M059J (cell line): ENCODE measurements at places on chromosomes 11 and 22.
A peak's percentile ranks its signal among the peaks of the same experiment; 100 is the strongest.

GRCh38 chr11:1073261-1073724 lies 1.4 kb upstream of the MUC2 start:
- peak; percentile 70 for DNase-seq

GRCh38 chr11:122028036-122028435 lies 88.0 kb downstream of the BLID start:
- no peak for DNase-seq

DNA sequence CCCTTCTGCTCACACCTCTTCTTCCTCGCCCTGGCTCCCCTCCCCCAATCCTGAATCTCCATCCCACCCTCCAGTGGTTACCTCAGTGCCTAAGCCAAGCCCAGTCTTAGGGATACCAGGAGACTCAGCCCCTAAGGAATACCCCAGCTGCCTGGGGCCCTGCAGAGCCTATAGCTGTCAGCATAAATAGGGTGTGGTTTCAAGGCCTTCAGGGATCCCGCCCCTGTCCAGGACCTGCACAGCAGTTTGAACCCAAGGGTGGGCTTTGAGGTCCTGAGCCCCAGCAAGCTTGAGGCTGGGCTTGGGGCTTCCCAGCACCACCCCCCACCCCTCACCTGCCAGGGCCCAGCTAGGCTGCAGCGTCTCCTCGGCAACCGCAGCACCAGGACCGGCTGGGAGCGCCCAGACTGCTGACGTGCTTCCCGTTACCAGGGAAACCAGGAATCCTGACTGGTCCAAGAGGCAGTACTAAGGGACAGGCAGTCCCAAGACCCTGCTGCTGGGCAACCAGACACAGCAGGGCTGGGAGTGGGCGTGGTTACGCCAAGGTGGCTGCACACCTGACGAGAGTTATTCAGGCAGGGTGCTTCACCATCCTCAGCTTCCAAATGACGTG lies 13.7 kb downstream of the APBB1 start:
- DNase-seq: no peak

DNA sequence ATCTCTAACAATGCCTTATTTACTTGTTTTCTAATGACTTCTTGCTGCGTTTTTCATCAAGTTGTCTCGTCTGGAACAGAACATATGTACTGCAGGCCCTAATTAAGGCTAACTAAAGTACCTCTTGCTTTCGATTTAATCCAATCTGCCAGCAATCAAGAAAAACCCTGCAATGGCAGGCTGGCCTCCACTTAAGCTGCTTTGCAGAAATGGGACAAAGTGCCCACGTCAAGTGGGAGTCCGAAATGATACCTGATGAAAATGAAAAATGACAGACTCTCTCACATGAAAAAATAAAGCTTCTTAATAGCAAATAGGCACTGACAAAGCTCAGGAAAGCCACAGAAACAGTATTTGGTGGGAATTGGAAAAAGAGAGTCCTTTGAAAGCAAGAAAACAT lies 1454.7 kb downstream of the FAM181B start:
- no peak for DNase-seq

GRCh38 chr11:89566972-89567371 lies 75.8 kb upstream of the NOX4 start:
- DNase-seq: no peak

- DNase-seq: no peak
These were observed 80.9 kb upstream of the CD44 start for GRCh38 chr11:35057926-35058668.

DNA sequence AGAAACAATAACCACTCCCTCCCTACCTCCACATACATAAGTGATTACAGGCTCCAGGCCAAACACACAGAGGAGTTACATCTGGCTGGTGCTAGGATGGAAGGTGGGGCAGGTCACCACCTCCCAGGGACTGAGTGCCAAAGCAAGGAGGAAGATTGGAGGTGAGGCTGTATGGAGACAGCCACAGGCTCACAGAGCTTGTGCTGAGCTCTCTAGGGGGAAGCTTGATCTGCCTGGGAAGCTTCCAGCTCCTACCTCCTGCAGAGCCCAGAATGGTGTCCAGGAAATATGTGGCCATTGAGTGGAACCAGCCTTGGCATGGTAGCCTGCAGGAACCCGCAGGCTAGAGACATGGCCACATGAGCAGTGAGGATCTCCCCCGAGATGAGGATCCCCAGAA lies 3.6 kb upstream of the MED15 start:
- peak; percentile 81 for DNase-seq

DNA sequence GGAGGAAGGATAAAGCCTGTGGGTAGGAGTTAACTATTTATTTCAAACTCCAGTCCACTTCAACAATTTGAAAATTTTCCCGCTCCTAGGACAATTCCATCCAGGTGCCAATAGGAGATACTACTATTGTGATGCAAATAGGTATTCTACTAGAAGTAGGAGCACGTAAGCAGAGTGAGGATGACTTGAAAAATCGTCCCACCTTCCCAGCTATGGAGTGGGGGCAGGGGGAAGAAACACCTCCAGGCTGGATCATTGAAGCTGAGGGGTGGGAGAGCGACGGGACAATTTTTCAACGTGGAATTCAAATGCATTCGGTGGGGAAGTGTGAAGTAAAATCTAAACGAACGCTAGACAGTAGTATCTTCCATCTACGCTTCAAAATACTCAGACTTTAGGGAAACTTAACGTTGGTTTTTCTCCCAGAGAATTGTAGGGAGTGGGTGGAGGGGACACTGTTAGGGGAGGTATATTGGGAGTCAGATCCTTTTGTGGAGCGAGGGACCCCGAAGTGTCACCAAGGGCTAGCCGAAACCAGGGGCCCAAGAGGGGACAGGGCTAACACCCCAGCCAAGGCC lies 523 bp upstream of the ARHGAP42 start:
- DNase-seq: no peak

- no peak for DNase-seq
These were observed 54.7 kb downstream of the NF2 start for GRCh38 chr22:29658176-29658575.

DNA sequence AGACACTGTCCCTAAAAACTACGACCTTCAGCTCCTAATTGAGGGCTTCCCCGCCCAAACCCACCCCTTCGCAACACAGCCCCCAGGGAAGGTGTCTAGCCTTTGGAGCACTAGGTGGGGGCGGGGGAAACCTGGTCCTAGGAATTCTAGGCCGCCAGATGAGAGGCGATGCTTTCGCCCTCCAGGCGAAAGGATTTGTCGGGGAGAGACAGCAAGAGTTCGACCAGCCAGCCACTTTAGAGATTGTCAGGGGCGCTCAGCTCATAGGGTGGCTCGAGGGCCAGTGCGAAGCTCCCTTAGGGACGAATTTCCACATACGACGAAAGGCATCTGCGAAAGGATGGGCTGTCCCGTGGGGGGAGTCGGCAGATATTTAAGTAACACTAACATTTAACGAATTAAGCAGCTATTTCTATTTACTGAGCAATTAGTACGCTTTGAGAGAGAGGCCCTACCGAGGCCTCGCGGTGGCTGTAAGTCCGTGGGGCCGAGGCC lies 5.3 kb downstream of the CD248 start:
- no peak for DNase-seq

DNA sequence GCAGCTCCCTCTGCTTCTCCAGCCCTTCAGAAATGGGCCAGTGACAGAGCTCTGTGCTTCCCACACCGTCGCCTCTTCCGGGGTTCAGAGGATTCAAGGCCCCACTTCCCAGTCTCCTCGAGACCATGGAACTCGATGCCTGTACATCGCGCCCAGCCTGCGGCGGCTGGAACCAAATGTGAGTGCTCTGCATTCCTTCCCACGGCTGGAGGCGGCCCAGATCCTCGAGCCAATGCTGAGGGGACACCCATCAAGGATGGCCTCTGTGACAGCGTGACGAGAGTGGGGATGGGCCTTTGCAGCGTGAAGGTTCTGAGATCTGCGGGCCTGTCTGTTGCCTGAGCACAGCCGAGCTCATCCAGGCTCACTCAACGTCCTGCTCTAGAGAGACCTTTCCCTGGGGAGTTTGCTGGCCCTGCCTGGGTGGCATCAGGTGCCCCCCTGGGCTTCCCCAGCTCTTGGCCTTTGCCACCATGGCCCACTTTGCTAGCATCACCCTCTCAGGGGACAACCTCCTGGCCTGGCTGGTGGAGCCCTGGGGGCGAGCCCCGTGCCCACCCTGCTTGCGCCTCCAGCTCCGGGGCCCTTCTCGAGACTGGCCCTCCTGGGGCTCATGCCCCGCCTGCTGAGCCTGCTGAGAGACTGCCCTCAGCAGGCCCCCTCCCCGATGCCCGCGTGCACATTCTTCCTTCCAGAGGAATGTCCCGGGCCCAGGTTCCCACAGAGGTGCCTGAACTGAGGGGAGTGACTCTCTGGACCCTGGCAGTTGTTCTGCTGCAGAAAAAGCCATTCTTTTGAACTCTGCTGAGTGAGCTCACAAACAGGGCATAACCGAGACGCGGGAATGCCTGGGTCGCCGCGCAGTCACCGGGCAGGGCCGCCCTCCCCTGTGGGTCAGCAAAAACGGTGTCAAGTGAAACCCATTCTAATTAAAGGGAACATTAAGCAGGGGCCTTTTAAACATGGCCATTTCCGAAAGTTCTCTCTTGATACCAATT lies 7.3 kb upstream of the MYEOV start:
- no peak for DNase-seq

- DNase-seq: no peak
These were observed 61.0 kb downstream of the SPATA19 start for GRCh38 chr11:133784359-133784758.

- DNase-seq: no peak
These were observed 5.8 kb downstream of the MTNR1B start for GRCh38 chr11:92975285-92975684.

DNA sequence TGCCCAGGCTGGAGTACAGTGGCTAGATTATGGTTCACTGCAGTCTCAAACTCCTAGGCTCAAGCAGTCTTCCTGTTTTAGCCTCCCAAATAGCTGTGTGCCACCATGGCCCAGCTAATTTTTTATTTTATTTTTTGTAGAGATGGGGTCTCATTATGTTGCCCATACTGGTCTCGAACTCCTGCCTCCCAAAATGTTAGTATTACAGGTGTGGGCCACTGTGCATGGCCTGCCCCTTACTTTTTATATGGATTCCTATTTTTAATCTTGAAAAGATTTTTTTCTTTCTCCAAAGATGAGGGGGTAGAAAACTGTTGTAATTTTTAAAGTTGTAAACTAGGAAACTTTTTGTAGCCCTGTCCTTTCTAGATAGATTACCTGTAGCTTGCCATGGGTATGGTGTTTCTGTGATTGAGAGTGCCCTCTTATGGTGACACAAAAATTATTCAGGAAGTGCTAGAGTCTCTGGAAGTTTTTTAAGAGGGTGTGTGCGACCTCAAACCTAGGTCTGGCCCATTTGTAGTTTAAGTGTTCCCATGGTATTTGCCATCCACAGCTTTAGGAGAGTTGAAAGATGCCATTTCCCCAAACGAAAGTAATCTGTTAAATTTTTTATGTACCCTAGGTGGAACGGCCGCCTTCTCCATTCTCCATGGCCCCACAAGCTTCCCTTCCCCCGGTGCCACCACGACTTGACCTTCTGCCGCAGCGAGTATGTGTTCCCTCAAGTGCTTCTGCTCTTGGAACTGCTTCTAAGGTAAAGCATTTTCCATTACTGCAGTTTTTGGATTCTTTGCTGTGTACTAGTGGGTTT lies 32.4 kb downstream of the MCAM start:
- DNase-seq: peak; percentile 61

- DNase-seq: no peak
These were observed 1350.5 kb downstream of the BRD1 start for GRCh38 chr22:48477031-48477721.

DNA sequence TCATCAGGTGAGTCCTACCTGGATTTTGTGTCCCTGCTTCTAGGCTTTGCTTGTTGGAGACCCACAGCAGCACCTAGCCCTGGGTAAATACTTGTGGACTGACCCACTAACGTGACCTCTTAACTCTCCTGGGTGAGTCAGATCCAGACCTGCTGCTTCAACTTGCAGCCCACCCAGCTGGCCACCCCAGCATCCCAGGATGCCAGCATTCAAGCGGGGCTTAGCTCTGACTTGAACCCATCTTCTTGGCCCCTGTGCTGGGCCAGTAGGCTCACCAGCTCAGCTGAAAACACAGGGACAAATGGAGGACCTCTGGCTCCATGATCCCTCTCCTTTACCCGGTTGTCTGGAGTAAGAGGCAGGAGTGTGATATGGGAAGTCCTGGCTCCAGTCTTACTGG lies 33.5 kb downstream of the PARVG start:
- DNase-seq: no peak

DNA sequence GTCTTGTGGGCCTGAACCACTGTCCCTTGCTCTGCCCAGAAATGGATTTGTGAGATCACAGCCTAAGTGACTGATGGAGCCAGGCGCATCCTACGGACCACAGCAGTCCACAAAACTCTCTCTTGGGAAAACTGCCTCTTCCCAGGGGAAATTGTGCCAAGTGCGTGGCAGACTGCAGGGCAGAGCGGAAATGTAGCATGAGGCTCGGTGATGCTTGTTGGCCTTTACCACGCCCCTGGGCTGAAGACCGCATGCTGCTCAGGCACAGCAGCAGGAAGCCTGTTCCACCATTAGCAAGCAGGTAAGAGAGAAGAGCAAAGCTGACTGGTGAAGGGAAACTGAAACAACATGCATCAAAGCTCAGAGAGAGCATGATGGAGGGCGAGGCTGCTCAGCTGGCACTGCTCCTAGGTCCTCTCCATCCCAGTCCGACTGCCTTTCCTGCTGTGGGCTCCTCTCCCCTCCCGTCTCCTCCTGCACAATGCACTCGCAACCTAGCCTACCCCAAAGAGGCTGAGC lies 26.5 kb upstream of the SCARF2 start:
- DNase-seq: no peak

DNA sequence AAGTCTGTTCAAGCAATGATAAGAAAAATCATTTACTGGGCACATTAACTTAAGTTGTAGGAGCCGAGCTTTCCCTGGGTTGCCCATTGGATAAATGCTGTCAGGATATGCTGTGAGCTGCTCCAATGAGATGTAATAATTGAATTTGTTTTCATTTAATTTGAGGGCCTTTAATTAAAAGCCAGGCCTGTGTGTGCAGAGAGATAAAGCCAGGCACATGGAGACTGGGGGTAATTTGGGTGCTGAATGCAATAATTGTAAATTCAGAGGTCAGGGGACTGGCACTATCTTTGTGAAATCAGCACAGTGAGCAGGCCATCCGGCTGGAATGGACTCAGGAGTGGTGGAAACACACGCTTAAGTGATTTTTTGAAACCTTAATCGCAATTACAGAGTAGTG lies 125.8 kb downstream of the OPCML start:
- no peak for DNase-seq

DNA sequence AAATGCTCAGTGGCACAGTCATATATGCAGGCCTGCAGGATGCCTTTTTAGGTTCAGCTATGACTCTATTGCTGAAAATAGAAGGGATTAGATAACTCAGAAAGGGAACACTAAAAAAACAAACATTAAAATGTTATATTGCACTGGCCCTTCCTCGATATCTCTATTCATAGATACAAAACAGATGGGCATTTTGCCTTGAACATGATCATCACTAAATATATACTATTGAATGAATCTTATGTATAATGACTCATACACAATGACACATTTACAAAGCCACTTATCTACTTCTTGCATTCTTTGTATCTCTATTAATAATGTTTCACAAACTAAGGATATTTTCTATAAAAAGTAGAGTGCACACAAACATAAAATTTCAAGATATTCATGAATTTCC lies 2352.8 kb upstream of the RAG2 start:
- DNase-seq: no peak

- DNase-seq: no peak
These were observed 45.0 kb downstream of the BCR start for GRCh38 chr22:23225337-23225723.
